Activated naive CD8-positive, alpha-beta T cell treated with anti-CD3 and anti-CD28 coated beads for 36 hours (primary cell): ENCODE measurements at places on chromosomes 3 and 15.

GRCh38 chr3:33980252-33980651 lies 181.8 kb downstream of the PDCD6IP start:
- DNase-seq, result no peak
- H3K36me3 ChIP-seq, result no peaks in the 10 kb centered on the region
- no peak overlapping the region for H3K4me3 ChIP-seq
- H3K4me1 ChIP-seq, result no peaks in the 10 kb centered on the region

DNA sequence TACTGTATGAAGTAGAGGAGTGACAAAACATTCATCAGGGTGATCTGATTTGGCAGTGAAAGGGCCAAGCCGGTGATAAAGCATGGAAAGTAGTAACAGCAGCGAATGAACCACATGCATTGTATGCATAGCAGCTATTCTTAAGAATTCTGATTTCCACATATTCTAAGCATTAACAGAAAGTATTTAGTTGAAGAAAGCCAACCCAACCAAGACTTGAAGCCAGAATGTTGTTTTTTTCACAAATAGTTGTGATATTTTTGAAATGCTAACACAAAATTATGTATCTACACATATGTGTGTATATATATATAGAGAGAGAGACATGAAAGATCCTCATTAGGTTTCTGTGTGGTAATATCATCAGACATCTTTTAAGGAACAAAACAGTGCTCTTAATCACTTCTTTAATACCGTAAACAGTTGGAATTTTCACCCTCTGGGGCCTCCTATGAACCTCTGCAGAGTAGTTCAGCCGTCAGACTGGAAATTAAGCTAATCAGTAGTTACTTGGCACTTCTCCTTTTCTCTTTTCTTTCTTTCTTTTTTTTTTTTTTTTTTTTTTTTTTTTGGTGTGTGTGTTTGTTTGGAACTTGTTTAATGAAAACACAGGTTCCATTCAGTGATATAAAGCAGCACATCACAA lies 139.6 kb downstream of the CMSS1 start:
- H3K4me3 ChIP-seq, result no peak overlapping the region
- H3K36me3 ChIP-seq, result peaks cover 7% of the 10 kb centered on the region
- no peak for DNase-seq

DNA sequence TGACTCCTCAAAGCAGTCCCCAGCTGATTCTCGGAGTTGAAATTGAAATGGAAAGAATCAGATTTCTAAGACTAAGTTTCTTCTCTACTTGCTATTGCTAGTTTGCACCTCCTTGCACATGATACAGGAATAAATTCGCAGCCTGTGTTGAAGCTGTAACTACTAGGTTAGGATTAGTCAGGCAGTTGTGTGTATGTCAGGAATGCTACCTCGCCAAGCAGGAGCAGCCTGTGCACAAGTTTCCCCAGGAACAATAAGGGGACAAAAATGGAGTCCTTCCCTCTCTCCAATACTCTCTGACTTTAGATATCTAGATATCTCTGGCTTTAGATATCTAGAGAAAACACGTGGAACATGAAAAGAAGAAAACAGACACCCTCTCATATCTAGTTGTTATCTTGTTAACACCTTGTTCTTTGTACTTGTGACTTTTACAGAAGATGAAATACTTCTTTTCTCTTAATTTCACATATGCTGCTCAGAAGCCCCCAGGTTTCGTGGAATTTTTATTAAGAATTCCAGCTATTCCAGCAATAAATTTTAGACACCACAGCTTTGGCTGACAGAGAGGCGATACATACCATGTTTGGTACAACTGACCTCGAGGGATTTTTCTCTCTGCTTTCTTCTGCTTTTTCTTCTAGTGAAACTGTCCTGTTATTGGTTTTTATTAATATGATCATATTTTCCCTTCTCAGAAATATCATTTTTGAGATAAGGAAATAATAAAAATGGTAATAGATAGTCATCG lies 56.1 kb upstream of the CMSS1 start:
- DNase-seq, result no peak
- H3K4me1 ChIP-seq, result no peaks in the 10 kb centered on the region
- H3K27ac ChIP-seq, result no peak overlapping the region
- no peak overlapping the region for H3K4me3 ChIP-seq
- peaks cover 11% of the 10 kb centered on the region for H3K27me3 ChIP-seq

DNA sequence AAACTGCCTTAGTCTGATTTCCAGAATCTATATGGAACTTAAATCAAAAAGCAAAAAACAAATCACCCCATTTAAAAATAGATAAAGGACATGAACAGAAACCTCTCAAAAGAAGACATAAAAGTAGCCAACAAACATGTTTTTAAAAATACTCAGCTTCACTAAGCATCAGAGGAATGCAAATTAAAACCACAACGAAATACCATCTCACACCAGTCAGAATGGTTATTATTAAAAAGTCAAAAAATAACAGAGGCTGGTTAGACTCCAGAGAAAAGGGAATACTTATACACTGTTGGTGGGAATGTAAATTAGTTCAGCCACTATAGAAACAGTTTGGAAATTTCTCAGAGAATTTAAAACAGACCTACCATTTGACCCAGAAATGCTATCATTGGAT lies 367.9 kb downstream of the ZIC4 start:
- H3K4me3 ChIP-seq, result no peak overlapping the region
- no peak overlapping the region for H3K27ac ChIP-seq
- no peaks in the 10 kb centered on the region for H3K27me3 ChIP-seq
- no peaks in the 10 kb centered on the region for H3K4me1 ChIP-seq
- no peak for DNase-seq

GRCh38 chr3:12661926-12662592 lies 1.9 kb downstream of the RAF1 start:
- peak overlapping the region; percentile 88 for H3K4me3 ChIP-seq
- no peak for DNase-seq
- no peaks in the 10 kb centered on the region for H3K27me3 ChIP-seq

GRCh38 chr15:39025321-39025720 lies 460.7 kb upstream of the RASGRP1 start:
- peaks cover 17% of the 10 kb centered on the region for H3K27me3 ChIP-seq
- no peaks in the 10 kb centered on the region for H3K4me1 ChIP-seq
- H3K27ac ChIP-seq, result no peak overlapping the region
- no peak for DNase-seq

DNA sequence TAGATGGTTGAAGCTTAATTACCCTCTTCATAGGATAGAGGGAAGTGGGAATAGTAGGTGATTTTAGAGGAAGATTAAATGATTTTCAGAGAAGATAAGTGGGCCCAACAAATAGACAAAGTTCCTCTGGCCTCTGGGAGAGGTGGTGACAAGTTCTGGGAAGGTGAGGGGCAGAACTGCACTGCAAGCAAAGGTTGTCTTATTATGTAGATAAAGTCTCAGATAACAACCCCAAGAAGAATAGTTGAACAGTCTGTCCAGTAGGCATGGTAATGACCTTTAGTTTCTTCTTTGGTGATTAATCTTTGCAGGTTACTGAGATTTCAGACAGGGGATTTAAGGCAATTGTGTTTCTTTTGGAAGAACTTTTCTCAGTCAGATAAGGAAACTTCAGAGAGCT lies 439.1 kb downstream of the ROBO2 start:
- H3K27me3 ChIP-seq, result no peaks in the 10 kb centered on the region
- no peak overlapping the region for H3K4me3 ChIP-seq
- no peak overlapping the region for H3K27ac ChIP-seq
- H3K4me1 ChIP-seq, result no peaks in the 10 kb centered on the region
- H3K36me3 ChIP-seq, result no peaks in the 10 kb centered on the region

- peaks cover 81% of the 10 kb centered on the region for H3K36me3 ChIP-seq
- DNase-seq, result no peak
- H3K4me1 ChIP-seq, result peaks cover 69% of the 10 kb centered on the region
- H3K4me3 ChIP-seq, result no peak overlapping the region
- H3K27me3 ChIP-seq, result no peaks in the 10 kb centered on the region
- H3K27ac ChIP-seq, result peak overlapping the region; percentile 65
Observed at GRCh38 chr15:81311752-81312464, 12.0 kb downstream of the STARD5 start.

- no peak for DNase-seq
- H3K27ac ChIP-seq, result no peak overlapping the region
- H3K27me3 ChIP-seq, result peaks cover 9% of the 10 kb centered on the region
- peaks cover 2% of the 10 kb centered on the region for H3K36me3 ChIP-seq
- peaks cover 3% of the 10 kb centered on the region for H3K4me1 ChIP-seq
Observed at GRCh38 chr3:159938714-159939113, 49.9 kb upstream of the IL12A start.

DNA sequence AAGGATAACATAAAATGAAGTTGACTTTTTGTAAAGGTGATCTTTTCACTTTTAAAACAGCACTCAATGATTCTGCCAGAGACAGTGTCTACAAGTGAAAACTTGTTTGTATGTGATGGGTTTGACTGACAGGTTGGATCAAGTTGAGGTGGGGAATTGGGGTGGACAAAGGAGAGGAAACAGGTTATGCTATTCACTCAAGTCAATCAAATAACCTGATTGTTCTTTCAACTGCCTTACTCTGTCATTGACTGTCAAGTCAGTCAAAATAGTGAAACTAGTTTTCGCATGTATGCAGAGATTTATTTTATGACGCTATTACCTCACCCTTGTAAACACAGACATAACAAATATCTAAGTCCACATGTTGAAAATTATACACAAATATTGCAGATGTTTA lies 187.7 kb downstream of the ROBO2 start:
- no peaks in the 10 kb centered on the region for H3K27me3 ChIP-seq
- H3K27ac ChIP-seq, result no peak overlapping the region
- no peak overlapping the region for H3K4me3 ChIP-seq
- DNase-seq, result no peak

GRCh38 chr3:185943760-185944106 lies 5.9 kb upstream of the TRA2B start:
- DNase-seq, result no peak
- H3K4me1 ChIP-seq, result peaks cover 12% of the 10 kb centered on the region
- H3K36me3 ChIP-seq, result peaks cover 2% of the 10 kb centered on the region
- H3K4me3 ChIP-seq, result no peak overlapping the region
- peaks cover 9% of the 10 kb centered on the region for H3K27me3 ChIP-seq
- H3K27ac ChIP-seq, result no peak overlapping the region

DNA sequence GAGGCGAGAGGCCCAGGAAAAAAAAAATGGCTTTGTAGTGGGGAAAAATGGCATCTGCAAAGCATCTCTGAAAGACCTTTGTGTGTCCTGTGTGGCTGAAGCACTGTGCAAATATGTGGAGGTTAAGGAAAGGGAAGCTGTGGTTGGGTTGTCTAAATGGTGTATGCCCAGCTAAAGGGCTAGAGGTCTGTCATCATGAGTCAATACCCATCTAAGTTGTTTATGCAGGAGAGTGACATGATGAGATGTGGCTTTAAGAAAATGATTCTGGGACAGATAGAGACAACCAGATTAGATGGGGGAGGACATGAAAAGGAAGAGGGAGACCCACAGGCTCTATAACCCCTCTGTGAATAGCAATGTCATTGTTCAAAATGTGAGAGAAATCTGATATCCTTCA lies 280.7 kb downstream of the MFSD1 start:
- H3K4me3 ChIP-seq, result no peak overlapping the region
- no peak overlapping the region for H3K27ac ChIP-seq
- no peaks in the 10 kb centered on the region for H3K27me3 ChIP-seq
- no peaks in the 10 kb centered on the region for H3K36me3 ChIP-seq
- no peak for DNase-seq
- H3K4me1 ChIP-seq, result no peaks in the 10 kb centered on the region

GRCh38 chr15:68818769-68819494 lies 1.8 kb downstream of the ANP32A start:
- H3K36me3 ChIP-seq, result peaks cover 33% of the 10 kb centered on the region
- H3K27me3 ChIP-seq, result no peaks in the 10 kb centered on the region
- peak overlapping the region; percentile 90 for H3K4me3 ChIP-seq
- peak overlapping the region; percentile 97 for H3K27ac ChIP-seq
- DNase-seq, result peak; percentile 51

GRCh38 chr3:28476764-28477163 lies 128.1 kb upstream of the AZI2 start:
- H3K4me1 ChIP-seq, result no peaks in the 10 kb centered on the region
- no peak overlapping the region for H3K27ac ChIP-seq
- no peak overlapping the region for H3K4me3 ChIP-seq

GRCh38 chr3:45477041-45477725 lies 88.8 kb downstream of the LARS2 start:
- no peak for DNase-seq
- no peak overlapping the region for H3K27ac ChIP-seq
- no peaks in the 10 kb centered on the region for H3K27me3 ChIP-seq
- H3K4me1 ChIP-seq, result no peaks in the 10 kb centered on the region
- H3K4me3 ChIP-seq, result no peak overlapping the region

DNA sequence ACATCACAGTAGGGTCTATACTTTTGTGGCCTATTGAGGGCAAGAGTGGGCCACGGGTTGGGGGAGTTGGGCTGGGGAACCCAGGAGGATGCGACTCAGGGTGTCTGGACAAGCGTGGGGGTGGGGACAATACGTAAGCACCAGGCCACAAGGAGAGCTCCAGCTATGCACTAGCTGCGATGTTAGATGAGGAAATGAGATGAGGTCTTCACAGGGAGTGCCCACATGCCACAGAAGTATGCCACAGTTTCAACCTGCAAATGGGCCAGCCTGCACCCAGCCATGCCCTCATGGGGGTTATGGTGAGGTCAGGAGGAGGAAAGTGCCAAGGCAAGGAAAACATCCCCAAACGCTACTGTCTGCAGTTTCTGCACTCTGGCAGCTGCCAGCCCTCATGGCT lies 30.5 kb downstream of the CACNA2D2 start:
- DNase-seq, result no peak
- no peak overlapping the region for H3K27ac ChIP-seq
- H3K36me3 ChIP-seq, result no peaks in the 10 kb centered on the region
- H3K4me1 ChIP-seq, result peaks cover 6% of the 10 kb centered on the region

- no peaks in the 10 kb centered on the region for H3K27me3 ChIP-seq
- peaks cover 1% of the 10 kb centered on the region for H3K36me3 ChIP-seq
- DNase-seq, result no peak
- no peak overlapping the region for H3K4me3 ChIP-seq
- H3K4me1 ChIP-seq, result peaks cover 16% of the 10 kb centered on the region
Observed at GRCh38 chr3:183375787-183376186, 52.6 kb downstream of the MCF2L2 start.

- H3K4me3 ChIP-seq, result no peak within 1 kb of the TSS
- no peak within 1 kb of the TSS for H3K27ac ChIP-seq
- peaks cover 51% of the 10 kb centered on the region for H3K27me3 ChIP-seq
- H3K4me1 ChIP-seq, result peaks cover 4% of the 10 kb centered on the region
Observed at GRCh38 chr3:184377882-184378445, at the start of gene THPO. Gene THPO (minus strand): TSS chr3:184378207. CDS start chr3:184376259, 1,948 bp downstream.

DNA sequence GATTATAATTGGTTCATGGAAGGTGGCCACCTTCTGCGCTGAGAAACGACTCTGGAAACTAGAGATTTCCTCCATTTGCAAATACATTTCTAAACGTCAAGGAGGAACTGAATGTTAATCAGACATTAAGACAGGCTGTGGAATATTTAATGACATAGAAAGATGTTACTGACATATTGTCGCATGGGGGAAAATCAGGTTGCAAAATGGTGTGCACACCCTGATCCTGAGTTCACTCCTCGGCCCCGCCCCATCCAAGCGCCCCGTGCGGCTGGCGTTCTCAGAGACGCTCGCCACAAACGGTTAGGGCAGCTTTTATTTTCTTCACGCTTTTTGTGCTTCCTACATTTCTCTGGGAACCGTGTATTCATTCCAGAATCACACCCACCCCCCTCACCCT lies 10.7 kb downstream of the H1-8 start:
- H3K4me1 ChIP-seq, result peaks cover 4% of the 10 kb centered on the region
- DNase-seq, result no peak
- H3K4me3 ChIP-seq, result no peak overlapping the region
